ENCODE measurements at places on chromosomes 3 and 15. TPM values are rescaled to one million over a fixed set of nuclear protein-coding genes. Genes with fewer than 3 reads are reported as not detected.
A peak's percentile ranks its signal among the peaks of the same experiment; 100 is the strongest.

DNA sequence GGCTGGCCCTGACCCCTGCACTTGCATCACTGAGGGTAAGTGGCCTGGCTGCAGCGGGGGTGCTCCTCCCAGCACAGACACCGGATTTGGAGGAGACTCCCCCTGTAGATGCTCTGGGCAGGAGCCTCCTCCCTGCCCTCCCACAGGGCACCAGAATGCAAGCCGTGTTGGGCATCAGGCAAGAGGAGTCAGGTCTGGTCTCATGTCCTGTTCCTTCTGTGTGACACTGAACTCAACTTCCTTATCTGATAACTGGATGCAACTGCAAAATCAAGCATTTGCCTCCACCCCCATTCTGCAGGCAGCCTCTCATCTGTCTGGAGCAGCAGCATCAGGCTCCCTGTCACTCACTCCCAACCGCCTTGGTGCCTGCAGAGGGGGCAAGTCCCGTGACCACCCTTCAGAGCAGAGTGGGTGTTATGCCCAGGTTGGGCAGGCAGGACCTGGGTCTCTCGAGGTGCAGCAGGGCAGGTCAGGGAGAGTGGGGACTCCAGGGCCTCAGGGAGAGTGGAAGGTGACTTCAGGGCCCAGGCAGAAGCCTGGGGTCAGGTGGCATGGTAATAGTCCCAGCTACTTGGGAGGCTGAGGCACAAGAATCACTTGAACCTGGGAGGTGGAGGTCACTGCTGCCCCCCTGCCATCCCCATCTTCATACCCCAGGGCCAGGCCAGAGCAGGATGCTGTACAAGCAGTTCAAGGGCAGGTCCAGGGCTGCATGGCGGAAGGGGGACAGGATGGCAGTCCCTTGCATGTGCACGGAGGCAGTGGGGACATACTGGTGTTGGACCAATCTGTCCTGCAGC lies 10.5 kb upstream of the RPL29 start:
- no peak for DNase-seq

DNA sequence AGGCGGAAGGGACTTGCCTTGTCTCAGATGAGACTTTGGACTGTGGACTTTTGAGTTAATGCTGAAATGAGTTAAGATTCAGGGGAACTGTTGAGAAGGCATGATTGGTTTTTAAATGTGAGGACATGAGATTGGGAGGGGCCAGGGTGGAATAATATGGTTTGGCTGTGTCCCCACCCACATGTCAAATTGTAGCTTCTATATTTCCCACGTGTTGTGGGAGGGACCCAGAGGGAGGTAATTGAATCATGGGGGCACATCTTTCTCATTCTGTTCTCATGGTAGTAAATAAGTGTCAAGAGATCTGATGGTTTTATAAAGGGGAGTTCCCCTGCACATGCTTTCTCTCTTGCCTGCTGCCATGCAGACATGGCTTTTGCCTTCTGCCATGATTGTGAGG lies 89.2 kb downstream of the CGGBP1 start:
- no peak for DNase-seq

DNA sequence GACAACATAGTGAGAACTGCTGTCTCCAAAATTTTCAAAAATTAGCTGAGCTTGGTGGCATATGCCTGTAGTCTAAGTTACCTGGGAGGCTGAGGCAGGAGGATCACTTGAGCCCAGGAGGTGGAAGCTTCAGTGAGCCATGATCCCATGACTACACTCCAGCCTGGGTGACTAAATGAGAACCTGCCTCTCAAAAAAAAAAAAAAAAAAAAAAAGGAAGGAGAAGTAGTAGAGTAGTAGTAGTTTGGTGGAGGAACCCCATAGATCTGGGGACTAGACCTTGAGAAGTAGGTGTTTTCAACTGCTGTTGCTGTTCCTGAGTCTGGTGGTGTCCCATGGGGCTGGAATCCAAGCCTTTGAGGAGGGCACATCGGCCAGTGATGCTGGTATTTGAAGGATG lies 38.4 kb upstream of the UBE2E2 start:
- DNase-seq, result no peak

Gene TMF1
- total RNA-seq, result 11.8 TPM

- DNase-seq, result peak; percentile 22
These were observed 880 bp downstream of the NISCH start for GRCh38 chr3:52456169-52456799.

Gene GOLGA6A
- total RNA-seq, result not detected

Gene CPLX3
- not detected for total RNA-seq

Gene IL5RA
- not detected for total RNA-seq

- DNase-seq, result no peak
These were observed 10.2 kb downstream of the STIMATE start for GRCh38 chr3:52887166-52887565.

- no peak for DNase-seq
These were observed 99.5 kb downstream of the ATG7 start for GRCh38 chr3:11371747-11372146.

GRCh38 chr15:85618956-85619491 lies 175.7 kb downstream of the KLHL25 start:
- peak; percentile 87 for DNase-seq

- peak; percentile 21 for DNase-seq
These were observed 107.8 kb upstream of the BCL6 start for GRCh38 chr3:187852842-187853730.

Gene MUC20
- not detected for total RNA-seq

Gene CHRD
- 0.26 TPM for total RNA-seq

DNA sequence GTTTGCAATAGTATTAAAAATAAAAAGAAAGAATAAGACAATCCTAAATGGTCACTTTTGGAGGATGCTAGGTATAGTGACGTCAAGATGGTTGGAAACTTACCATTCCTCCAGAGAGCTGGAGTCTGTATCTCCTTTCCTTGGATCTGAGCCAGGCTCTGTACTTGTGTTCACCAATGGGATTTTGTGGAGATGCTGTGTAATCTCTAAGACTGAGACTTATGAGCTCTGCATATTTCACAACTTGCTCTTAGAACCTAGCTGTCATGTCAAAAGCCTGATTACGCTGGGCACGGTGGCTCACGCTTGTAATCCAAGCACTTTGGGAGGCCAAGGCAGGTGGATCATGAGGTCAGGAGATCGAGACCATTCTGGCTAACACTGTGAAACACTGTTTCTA lies 126.8 kb upstream of the CLSTN2 start:
- DNase-seq, result no peak

DNA sequence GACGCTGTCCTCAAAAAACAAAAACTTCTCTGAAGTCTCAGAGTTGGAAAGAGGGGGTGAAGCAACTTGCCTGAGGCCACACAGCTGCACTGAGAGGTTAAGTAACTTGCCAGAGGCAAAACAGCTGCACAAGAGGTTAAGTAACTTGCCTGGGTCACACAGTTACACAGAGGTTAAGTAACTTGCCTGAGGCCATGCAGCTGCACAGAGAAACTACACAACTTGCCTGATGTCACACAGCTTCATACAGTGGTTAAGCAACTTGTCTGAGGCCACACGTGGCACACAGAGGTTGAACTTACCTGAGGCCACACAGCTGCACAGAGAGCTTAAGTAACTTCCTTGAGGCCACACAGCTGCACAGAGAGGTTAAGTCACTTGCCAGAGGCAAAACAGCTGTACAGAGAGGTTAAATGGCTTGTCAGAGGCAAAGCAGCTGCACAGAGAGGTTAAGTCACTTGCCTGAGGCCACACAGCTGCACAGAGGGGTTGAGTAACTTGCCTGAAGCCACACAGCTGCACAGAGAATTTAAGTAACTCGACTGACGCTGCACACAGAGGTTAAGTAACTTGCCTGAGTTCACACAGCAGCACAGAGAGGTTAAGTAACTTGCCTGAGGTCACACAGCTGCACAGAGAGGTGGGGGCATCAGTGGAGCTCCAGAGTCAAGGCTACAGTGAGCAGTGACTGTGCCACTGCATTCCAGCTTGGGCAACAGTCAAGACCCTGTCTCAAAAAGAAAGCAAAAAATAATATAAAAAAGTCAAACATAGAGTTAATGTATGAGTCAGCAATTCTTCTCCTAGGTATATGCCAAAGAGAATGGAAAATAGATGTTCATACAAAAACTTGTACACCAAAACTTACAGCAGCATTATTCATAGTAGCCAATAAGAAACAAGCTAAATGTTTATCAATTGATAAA lies 12.0 kb upstream of the ACAD9 start:
- no peak for DNase-seq

Gene LRRC3B
- total RNA-seq, result not detected

Gene CCR3
- 0.66 TPM for total RNA-seq

DNA sequence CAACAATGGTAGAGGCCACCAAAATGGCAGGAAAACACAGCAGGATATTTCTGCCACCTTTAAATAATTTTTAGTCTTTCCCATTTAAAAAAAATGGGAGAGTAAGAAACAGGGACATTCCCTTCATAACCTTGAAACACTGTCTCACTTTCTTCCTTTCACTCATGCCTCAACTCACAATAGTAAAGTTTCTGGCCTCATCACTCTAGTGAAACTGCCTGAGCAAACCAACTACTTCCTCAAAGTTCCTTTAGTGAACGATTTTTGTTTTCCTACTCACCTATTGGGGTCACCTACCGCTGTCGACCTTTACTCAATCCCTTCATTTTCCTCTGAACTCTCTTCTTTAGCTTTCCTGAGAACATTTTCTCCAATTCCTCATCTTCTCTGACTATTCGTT lies 33.0 kb downstream of the SHC4 start:
- DNase-seq, result no peak

GRCh38 chr3:115628075-115628412 lies 4.7 kb downstream of the GAP43 start:
- DNase-seq, result no peak

DNA sequence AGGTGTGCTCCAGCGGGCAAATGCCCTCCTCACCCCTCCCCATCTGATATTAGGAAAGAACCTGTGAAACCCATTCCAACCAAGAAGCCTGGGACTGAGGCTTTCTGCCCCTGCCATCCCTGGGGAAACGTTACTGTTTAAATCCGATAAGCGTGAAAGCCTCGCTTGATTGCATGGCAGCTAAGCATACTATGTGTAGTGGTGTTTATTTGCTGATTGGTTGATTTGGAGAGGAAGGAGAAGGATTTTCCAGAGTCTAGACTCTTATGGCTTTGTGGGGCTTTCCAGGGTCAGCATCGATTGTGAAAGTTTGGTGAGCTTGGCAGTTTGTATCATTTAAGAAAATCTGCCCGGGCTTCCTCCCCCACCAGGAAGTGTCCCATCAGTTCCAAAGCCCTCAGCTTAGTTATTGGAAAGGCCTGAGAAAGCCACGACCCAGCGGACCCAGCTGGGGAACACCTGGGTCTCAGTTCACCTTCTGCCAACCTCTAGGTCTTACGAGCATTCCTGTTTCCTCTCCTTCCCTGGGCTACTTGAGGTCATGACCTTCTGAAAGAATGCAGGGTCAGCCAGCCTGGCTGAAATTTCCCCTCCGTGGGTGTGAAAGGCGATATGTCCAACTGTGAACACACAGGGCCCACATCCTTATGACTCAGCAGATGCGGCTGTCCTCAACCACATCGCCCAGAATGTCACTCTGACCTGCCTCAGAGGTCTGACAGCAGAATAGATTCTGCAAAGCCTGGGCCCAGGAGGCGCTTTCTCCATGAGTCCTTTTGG lies 62.8 kb upstream of the HERC1 start:
- DNase-seq, result peak; percentile 34

- no peak for DNase-seq
These were observed 78.9 kb downstream of the DGKG start for GRCh38 chr3:186283096-186283495.

Gene TFRC
- 92.3 TPM for total RNA-seq

Gene NDN
- 41.2 TPM for total RNA-seq

- peak; percentile 54 for DNase-seq
These were observed 335.9 kb downstream of the LPP start for GRCh38 chr3:188489639-188490405.

Gene TMEM115
- total RNA-seq, result 40.6 TPM

Gene CDHR4
- not detected for total RNA-seq

Gene ILDR1
- not detected for total RNA-seq

Gene SMAD6
- total RNA-seq, result 46.4 TPM

DNA sequence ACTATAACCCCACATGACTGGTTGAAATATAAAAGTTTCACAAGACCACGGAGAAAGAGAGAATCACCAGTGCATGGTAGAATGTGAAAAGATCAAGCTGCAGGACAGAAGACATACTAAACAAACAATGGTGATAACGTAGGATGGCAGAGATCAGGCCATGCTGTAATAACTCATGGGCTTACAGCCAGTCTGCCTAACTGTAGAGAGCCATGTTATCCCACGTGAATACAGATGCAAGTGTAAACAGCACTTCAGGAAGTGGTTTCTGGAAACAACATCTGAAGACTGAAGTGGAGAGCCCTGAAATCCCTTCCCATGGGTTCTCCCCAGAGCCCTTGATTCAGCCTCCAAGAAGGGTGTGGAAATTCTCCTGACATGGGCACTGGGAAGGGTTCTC lies 103.2 kb upstream of the SLCO2A1 start:
- no peak for DNase-seq

GRCh38 chr3:184348057-184348382 lies 10.6 kb downstream of the FAM131A start:
- DNase-seq, result no peak

Gene ARRDC4
- 4.2 TPM for total RNA-seq

Gene SNTN
- not detected for total RNA-seq

DNA sequence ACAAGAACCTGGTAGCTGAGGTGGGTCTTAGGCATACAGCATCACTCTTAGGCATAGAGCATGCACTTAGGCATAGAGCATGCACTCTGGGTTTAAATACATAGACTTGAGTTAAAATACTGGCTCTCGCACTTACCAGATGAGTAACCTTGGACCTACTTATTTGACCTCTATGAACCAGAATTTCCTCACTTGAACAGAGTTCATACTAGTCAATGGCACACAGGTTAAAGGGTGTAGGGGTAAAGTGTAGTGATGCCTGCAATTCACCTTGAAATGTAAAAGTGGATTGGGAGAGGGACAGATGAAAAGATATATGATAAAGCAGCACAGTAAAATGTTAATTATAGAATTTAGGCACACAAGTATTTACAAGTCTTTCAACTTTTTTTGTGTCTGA lies 1.6 kb downstream of the RUVBL1 start:
- no peak for DNase-seq

DNA sequence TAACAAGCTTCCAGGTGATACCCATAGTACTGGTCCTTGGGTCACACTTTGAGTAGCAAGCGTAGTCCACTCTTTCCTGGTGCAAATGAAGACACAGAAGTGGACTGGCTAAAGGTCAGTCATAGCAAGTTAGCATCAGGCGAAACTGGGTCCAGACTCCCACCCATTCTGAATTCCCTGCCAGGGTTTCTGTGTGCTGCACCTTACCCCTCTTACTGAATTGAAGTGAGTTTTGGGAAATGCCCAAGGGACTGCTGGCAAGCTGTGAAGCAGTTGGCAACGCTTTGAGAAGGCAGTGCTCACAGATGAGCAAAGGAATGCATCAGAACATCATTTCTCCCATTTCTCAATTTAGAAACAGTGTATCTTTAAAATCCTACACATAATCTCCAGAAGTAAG lies 1.8 kb upstream of the LSG1 start:
- no peak for DNase-seq

DNA sequence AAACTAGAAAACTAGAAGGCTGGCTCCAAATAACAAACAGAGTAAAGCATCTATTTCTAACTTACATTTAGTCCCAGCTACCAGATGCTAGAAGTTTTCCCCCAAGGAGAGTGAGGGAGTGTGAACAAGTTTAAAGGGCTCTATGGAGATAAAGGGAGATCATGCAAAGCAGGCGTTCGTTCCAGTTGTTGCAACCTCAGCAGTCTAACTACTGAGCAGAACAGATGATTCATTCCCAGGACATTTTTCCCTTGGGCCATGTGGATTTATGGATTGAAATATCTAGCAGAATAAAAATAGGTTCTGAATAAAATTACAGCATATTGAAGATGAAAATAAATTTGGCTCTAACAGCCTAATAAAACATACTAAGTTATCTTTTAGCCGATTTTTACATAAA lies 154.8 kb upstream of the TTC14 start:
- no peak for DNase-seq

GRCh38 chr3:167780214-167780883 lies 44.8 kb downstream of the SERPINI1 start:
- no peak for DNase-seq
